ENCODE measurements at places on chromosomes 5 and 9.

GRCh38 chr5:5588386-5588785 is 165.9 kb downstream of the ICE1 start:
- DNase-seq = no peak

DNA sequence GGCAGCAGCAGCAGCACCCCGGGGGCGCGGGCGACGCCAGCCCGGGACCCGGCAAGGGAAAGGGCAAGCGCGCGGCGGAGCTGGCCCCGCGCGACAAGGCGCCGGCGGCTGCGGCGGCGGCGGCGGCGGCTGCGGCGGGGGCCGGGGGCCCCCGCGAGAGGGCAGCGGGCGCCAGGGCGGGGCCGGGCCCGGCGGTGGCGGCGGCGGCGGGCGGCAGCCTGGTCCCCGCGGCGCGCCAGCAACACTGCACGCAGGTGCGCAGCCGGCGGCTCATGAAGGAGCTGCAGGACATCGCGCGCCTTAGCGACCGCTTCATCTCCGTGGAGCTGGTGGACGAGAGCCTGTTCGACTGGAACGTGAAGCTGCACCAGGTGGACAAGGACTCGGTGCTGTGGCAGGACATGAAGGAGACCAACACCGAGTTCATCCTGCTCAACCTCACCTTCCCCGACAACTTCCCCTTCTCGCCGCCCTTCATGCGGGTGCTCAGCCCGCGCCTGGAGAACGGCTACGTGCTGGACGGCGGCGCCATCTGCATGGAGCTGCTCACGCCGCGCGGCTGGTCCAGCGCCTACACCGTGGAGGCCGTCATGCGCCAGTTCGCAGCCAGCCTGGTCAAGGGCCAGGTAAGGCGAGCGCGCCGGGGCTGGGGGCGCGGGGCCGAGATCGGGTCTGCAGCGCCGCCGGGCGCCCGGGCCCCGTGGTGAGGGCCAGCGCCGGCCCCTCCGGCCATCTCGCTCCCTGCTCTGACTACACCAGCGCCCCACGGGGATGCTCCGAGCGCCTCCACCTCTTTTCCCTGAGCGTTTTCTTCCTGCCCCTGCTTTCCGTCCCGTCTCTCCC is at the start of gene UBE2QL1:
Gene UBE2QL1, plus strand, starts transcription at position 238 of the 843 bp plus-strand sequence. Its CDS starts 35 bp downstream, at position 273.
- DNase-seq = no peak

DNA sequence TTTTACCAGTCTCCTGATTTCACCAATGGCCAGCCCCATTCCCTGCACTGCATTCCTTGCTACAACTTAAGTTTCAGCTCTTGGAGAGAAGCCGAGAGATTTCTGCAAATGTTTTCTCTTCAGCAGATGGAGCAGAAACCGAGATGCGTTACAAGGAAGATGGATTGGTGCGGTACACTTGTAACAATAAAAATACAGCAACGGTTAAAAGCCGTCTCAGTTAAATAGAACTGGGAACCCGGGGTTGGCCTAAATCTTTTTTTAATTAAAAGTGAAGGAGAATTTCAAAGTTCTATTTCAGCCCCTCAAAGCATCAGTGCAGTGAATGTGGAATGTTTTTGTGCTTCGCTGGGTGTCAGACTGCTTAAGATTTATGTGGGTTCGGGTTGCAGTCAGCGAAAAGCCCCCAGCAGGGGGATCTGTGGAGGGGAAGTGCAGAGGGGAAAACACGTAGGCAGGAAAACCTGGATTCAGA is 19.8 kb downstream of the BRINP1 start:
- no peak for DNase-seq

- DNase-seq = no peak
Observed at GRCh38 chr9:21255538-21256212, 15.9 kb upstream of the IFNA14 start.

DNA sequence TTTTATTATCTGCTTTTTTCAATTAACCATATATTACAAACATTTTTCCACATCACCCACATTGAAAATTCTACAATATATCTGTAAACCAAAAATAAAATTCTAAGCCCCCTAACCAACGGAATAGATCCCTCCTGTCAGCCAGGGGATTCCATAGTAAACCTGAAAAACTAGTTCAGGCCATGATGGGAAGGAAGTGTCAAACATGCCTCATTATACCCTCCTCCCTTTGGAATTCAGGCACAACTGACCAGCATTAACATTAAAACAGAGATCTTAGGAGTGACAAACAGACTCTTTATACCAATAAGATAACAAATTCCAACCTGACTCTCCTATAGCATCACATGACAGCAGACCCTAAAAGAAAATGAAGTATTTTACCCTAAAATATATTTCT is 113.7 kb upstream of the DMRT1 start:
- no peak for DNase-seq

GRCh38 chr9:134050726-134051125 is 17.1 kb downstream of the BRD3 start:
- no peak for DNase-seq

DNA sequence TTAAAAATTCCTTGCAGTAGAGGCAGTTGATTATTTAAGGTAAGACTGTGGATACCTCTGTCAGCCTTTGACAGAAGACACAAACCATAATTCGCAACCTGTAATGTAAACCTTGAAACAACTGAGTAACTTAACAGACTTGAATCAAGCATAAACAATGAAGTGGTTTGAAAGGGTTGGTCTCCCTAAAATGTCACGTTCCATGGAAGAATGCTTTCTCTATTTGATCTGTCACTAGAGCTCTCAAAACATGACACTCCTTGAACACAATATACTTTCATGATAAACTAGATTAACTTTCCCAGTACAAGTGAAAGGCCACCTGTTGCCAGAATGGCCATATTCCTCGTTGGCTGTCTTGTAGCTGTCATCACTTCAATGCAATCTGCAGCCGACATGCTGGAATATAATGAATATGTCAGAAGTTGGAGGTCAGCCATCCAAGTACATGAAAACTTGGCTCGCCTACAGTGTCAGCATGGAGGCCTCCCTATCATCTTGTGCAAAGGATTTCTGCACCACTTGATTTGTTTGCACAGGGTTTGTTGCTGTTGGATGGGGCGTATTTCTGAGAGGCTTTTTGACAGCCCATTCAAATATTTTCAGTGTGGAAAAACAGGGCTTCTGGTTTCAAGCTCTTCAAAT is 228.0 kb downstream of the TLE4 start:
- DNase-seq = no peak

GRCh38 chr9:76898786-76899185 is 7.1 kb downstream of the PRUNE2 start:
- DNase-seq = no peak

GRCh38 chr5:24141046-24141445 is 503.7 kb downstream of the CDH10 start:
- no peak for DNase-seq

DNA sequence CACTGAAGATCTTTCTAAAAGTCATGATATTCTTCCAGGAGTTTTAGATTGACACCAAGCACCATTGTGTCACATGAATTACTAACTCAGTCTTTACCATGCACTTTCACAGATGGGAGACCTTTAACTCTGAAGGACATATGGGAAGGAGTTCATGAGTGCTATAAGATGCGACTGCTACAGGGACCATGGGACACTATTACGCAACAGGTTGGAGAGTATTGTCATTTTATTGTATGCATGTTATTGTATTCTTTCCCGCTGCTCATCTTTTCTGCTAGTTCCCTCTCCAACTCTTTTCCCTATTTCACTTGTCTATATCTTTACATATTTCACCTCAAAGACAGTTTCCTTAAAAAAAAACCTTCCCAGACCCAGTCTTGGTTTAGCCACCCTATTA is 99.8 kb downstream of the RPS23 start:
- DNase-seq = no peak

DNA sequence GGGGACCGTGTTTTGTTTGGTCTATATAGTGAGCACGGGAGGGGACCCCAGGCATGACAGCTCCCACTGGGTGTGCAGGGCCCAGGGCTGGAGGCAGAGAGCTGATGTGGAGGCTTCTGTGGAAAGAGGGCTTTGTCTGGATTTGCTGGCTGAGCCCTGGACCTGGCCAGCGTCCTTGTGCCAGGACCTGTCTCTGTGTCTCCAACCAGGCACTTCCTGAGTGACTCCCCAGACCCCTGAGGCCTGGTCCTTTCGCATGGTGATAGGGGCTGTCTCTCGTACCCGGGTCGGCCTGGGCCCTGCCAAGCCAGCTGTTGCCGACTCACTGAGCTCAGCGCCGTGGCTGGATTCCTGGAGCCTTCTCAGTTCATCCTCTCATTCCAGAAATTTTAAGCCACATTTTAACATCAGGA is 77.6 kb downstream of the ADAMTS2 start:
- DNase-seq = no peak

DNA sequence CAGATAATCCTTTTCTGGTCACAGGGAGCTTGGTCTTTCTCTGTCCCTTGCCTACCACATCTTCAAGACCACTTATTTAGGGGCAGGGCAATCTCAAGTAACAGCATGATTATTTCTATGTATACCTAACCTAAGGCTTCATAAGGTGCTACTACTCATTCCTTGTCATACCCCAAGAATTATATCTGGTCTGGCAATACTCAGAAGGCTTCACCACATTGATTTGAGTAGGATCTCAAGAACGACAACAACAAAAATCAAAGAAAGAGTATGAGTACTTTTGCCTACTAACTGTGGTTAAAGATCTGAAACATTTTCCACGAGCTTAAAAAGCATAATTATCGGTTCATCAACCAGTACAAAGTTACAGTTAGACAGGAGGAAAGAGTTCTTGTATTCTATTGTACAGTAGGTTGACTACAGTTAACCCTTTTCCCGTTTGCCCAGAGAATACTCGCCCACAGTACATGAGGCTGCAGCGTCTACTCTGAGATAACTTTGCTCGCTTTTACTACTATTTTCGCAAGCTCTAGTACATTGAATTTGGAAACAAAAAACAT is 41.0 kb downstream of the FANCC start:
- DNase-seq = no peak

DNA sequence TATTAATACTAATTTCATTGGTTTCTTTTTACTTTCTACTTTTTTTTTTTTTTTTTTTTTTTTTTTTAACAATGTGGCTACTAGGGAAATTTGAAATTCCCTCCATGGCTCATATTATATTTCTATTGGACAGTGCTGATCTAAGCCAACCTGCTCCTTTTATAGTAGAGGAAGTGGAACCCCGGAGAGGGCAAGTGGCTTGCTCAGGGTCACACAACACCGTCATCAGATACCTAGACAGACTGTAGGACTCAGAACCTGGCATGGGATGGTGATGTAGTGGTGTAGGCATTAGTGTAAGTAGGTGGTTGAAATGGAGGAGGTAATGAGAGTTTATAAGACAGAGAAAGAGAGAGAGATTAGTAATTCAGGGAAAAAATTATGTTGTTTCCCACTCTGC is 10.8 kb downstream of the ZNF618 start:
- DNase-seq = no peak

GRCh38 chr5:178431782-178432165 is 158.4 kb downstream of the COL23A1 start:
- DNase-seq = no peak

DNA sequence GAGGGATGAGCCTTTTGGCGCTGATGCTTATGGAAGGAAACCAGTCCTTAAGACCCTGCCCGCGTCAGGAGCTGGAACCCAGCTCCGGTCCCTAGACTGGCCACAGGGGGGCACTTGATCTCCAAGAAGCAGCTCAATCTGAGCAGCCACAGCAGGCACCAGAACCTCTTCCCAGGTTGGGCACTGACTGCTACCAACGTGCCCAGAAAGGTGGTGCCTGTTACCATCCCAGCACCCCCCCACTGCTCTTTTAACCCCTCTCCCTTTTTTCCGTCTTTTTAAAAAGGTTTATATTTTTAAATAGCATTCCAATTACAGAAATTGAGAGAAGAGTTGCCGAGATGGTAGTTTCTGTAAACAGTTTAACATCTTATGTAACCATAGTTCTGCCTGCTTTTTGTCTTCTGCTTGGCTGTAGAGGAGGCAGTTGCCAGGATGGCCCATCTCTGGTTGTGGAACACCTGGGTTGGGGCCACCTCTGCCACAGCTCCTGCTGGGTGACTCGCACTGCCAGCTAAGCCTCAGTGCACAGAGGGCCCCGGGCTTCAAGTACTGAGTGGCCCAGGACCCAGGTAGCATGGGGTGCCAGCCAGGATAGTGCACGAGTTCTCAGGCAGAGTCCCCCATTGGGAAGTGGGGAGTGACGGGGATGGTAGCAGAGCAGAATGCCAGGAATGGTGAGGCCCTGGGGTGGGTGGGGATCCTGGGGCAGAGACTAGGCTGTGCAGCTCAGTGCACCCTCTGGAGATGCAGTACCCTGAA is 62.8 kb downstream of the PFDN1 start:
- DNase-seq = peak; percentile 75

DNA sequence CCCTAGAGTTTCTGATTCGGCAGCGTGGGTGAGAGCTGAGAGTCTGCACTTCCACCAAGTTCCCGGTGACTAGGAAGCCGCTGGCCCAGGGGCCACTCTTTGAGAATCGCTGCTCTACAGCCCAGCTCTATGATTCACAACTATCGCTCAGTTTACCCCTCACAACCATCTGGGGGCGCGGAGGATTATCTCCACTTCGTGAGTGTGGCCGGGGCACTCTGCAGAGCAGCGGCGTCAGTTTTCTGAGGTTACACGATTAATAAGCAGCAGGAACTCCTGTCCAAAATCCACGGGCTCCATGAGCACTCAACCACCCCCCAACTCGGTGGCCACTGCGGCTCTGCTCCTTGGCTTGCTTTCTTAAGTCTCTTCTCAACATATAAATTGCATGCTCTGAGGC is 19.3 kb downstream of the CORO2A start:
- no peak for DNase-seq

DNA sequence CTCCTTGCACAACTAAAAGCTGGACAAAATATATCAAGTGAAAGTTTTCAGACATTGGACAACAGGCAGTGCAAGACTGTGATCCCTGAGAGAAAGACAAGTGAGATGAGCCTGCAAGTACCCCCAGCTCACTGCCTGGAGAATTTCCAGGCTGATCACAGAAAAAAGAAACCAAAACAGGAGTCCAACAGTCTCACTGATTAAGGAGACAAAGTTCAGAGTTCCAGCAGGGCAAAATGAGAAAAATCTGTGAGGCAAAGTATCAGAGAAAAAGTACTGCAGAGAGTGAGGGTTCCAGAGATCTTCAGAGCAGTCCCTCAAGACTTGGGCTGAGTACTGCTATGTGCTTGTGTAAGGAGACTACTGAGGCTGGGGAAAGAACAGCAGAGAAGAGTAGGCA is 56.0 kb upstream of the PRSS3 start:
- no peak for DNase-seq

DNA sequence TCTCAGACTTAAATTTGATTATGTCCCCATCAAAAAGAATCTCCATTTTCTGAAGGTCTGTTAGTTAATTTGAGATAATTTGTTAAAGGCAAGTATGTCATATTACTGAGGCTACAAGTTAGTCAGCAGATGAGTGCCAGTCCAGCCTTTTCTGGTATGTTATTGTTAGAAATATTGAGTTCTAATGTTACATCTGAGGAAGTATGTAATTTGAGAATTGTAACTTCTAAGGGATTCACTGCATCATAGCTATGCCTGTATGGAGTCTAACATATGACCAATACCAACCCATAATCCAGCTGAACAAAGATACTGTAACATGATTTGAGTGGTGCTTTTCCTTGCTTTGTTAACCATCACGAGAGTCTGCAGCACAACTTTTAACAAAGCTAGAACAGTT is 13.9 kb downstream of the SLC23A1 start:
- no peak for DNase-seq

DNA sequence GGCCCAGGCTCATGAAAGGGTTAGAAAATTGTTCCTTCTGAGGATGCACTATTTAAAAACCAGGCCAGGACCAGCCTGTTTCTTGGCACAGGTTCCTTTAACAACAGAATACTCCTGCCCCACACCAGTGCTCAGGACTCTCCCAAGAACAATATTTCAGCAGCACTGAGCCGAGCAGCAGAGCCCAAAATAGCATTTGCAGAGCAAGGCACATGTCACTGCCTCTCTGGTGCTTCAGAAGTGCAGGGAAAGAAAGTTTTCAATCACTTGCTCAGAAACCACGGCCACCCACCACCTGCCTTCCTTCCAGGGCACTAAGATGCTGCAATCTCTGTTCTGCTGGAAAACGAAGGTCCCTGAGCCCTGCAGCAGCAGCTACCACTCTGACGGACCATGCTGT is 77.6 kb downstream of the SIL1 start:
- no peak for DNase-seq

All from NB4 (cell line).